ENCODE measurements at places on chromosomes 4 and X. TPM values are rescaled to one million over a fixed set of nuclear protein-coding genes. Genes with fewer than 3 reads are reported as not detected.
A peak's percentile ranks its signal among the peaks of the same experiment; 100 is the strongest.

- peak; percentile 98 for DNase-seq
- H3K27me3 ChIP-seq = no peaks in the 10 kb centered on the region
Observed at GRCh38 chrX:2690856-2691542, at the start of gene CD99. TSS of gene CD99 (plus strand) at chrX:2691295. CDS start at chrX:2691361, 66 bp downstream.

DNA sequence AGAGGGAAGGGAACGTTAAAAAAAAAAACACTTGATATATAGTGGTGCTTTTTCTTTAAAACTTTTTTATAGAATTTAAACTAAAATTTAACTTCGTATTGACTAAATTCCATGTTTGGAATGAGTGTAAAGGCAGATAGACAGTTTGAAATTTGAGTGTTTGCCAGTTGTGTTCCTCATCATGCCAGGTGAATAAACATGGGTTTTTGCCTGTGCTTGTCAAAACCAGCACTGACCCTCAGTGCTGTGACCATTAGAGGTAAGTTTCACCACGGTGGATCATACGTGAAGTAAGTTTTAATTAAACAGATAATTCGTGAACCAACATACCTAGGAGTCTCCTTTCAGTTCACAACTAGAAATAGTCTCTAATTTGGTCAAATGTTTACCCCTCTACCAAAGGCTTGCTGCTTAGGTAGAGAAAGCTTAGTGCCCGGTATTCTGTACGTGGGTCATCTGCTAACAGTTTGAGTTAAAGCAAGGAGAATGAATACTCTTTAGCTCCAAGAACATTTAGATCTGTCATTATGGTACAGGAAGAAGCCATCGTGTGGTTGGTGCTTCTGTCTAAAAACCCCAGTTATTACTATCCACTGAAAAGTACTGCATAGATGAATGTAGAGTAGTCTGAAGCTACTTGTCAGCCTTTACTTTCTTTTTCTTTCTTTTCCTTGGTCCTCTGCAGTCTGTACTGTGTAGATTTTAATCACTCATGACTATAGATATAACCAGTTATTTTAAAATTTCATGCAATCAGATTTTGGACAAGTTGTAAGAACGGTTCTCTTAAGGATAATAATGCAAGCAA, 32.7 kb downstream of the KIAA0232 start:
- no peaks in the 10 kb centered on the region for H3K27me3 ChIP-seq
- peaks cover 25% of the 10 kb centered on the region for H3K4me1 ChIP-seq
- H3K27ac ChIP-seq = no peak overlapping the region

The STS gene
- total RNA-seq = 4.6 TPM

The ABLIM2 gene
- total RNA-seq = 9.5 TPM

GRCh38 chr4:26839534-26839951, 21.1 kb upstream of the STIM2 start:
- H3K4me1 ChIP-seq = no peaks in the 10 kb centered on the region
- H3K27ac ChIP-seq = no peak overlapping the region
- H3K36me3 ChIP-seq = no peaks in the 10 kb centered on the region
- DNase-seq = no peak
- no peak overlapping the region for H3K4me3 ChIP-seq

DNA sequence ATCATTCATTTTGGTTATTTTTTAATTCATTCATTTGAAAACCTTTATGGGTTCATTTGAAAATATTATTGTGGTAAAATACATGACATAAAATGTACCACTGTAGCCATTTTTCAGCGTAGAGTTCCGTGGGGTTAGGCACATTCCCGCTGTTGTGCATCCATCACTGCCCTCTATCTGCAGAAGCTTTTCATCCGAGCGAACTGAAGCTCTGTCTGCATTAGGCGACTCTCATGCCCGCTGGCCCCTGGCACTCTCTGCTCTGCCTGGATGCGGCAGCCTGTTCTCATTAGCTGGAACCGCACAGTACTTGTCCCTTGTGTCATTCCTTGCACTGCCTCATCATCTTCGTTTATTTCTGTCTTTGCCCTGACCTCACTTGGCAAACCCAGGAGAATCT, 17.5 kb downstream of the CFAP99 start:
- no peak overlapping the region for H3K4me3 ChIP-seq
- H3K36me3 ChIP-seq = no peaks in the 10 kb centered on the region
- no peaks in the 10 kb centered on the region for H3K27me3 ChIP-seq
- no peaks in the 10 kb centered on the region for H3K4me1 ChIP-seq
- no peak overlapping the region for H3K27ac ChIP-seq

DNA sequence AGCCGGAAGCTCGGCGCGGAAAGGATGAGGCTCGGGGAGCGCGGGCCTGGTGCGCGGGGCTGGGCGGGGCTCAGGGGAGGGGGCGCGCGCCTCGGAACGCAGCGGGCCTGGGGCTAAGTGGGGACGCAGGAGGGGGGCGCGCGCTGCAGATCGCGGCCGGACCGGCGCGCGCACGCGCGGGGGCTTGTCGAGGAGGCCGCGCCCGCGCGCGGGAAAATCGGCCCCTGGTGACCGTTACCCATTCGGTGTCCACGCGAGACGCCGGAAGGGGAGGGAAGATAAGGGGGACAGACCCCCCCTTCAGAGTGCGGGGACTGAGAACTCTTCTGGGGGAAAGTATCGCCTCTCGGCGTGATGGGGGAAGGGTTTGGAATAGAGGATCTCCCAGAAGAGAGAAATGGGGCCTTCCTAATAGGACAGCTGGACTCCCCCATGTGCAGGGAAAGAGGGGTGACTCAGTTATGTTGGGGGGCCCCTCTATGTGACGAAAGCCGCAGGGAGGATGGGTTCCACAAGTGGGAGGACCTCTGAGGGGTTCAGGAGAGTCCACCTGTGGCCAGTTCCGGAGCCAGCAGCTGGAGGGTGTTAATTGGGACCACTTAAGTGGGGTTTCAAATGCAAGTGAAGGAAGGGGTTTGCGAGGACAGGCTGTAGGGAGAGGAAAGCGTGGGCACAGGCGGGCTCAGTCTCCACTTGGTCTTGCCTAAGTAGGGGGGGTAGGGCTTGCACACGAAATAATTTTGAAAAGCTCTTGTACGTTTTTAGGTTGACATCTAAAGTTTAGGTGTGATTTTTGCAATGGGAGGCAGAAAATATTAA, 584 bp downstream of the SUV39H1 start:
- H3K27me3 ChIP-seq = no peaks in the 10 kb centered on the region
- H3K27ac ChIP-seq = peak overlapping the region; percentile 90
- peaks cover 7% of the 10 kb centered on the region for H3K4me1 ChIP-seq
- peaks cover 24% of the 10 kb centered on the region for H3K36me3 ChIP-seq
- DNase-seq = no peak

DNA sequence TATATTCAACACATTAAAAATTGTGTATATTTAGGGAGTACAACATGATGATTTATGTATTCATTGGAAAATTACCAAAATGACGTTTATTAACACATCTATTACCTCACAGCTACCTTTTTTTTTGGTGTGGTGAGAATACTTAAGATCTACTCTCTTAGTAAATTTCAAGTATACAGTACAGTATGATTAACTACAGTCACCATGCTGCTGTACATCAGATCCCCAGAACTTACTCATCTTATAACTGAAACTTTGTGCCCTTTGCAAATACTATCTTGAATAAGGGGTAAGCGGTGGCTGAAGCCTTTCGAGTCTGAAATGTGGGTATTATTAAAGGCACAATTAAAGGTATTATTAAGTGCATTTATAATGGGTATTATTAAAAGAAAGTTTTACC, 976 bp downstream of the PHKA1 start:
- H3K36me3 ChIP-seq = no peaks in the 10 kb centered on the region
- H3K4me1 ChIP-seq = peaks cover 13% of the 10 kb centered on the region
- DNase-seq = no peak
- H3K4me3 ChIP-seq = peak overlapping the region; percentile 57

DNA sequence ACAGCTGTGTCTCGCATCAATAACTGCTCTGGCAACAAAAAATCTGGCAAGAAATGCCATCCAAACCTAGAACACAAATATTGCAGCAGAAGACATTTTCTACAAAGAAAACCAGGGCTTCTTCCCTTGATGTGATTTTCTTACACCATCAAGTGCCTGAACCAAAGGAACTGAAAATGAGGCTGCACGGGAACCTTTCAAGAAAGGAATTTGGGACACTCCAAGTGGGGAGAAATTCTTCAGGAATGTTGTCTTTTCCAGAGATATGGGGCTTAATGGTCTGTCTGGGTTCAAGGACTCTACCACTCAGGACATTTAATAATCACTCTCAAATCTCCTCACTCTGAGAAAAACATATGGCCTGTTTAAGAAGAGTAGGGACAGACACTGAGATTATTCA, 57.6 kb downstream of the PRDM5 start:
- H3K4me1 ChIP-seq = no peaks in the 10 kb centered on the region
- no peaks in the 10 kb centered on the region for H3K27me3 ChIP-seq
- H3K4me3 ChIP-seq = no peak overlapping the region

The LANCL3 gene
- total RNA-seq = 1.5 TPM
